T47D (cell line): ENCODE measurements at places on chromosomes 12 and 14.

DNA sequence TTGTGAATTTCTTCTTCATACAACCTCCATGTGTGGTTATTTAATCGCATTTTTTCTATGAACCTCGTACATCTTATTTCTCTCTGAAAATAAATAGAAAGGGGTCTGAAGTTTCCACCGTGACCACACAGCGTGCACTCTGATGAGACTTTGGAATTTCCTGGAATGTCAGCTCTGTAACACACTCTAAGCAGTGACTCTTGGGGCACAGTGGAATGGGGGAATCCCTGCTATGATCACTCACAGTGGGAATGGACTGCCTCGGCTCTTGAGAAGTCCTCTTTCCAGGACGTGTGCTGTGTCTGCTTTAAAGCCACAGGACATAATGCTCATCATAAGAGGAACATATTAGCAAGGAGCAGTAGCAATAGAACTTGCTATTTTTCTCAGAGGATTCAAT is 416.2 kb downstream of the EGLN3 start:
- no peak for DNase-seq

- no peak for DNase-seq
Measured at GRCh38 chr14:21680072-21680471, 6.5 kb upstream of the OR4E1 start.

DNA sequence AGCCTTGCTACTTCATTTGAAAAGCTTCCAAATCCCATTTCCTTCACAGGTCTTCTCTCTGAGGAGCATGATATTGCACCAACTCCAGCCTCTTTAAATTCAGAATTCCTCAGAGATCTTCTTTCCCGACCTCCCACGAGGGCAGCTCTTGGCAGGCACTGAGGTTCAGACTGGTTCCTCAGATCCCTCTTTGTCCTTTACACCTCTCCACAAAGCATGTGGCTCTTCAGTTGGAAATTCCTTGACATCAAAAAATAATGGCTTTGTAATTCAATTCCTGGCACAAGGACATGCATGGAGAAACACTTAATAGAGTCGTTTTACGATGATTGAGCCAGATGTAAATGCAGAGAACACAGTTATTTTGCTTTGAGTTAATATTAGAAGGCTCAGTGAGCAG is 63.2 kb upstream of the TMX1 start:
- DNase-seq, result no peak

GRCh38 chr12:50442178-50442908 is 41.7 kb downstream of the LARP4 start:
- no peak for DNase-seq

DNA sequence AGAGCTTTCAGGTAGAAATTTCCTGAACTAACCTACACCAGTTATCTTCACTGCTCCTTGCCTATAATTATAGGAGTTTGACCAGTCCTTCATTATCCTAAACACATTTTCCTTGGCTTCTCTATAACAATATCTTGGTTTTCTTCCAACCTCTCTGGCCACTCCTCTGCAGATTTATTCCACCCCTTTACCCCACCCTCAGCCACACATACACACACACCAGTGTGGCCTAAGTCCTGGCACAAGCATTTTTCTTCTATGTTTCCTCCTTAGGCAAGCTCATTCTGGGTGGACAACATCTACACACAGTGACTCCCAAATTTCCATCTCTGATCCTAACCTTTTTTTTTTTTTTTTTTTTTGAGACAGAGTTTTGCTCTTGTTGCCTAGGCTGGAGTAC is 25.1 kb downstream of the CDK17 start:
- no peak for DNase-seq

DNA sequence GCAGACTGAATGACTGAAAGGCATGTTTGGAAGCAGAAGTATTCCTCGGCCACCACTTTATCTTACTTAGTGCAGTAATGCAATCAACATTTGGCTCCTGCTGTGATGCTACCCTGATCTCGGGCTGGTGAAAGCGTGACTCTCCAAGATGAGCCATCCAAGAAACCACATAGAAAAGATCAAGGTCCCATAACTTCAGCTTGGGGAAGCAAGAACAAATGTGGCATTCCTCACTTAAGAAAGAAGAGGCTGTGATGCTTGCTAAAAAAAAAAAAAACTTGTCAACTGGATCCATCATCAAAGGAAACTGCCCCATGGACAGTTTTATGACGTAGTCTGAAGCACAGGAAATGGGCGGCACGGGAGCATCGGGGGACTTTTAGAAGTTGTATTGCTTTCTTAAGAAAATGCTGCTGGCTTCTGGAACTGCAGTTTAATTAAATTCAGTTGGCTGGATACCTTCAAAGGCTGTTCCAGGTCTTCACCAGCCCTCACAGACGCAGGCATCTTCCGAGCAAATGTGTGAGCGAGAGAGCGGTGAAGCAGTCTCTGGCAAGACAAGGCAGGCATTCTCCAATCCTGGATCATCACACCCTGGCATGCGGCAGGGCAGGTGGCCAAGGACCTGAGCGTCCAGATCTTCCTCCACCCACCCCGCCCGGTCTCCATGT is 38.2 kb upstream of the MAP1LC3B2 start:
- DNase-seq, result no peak

DNA sequence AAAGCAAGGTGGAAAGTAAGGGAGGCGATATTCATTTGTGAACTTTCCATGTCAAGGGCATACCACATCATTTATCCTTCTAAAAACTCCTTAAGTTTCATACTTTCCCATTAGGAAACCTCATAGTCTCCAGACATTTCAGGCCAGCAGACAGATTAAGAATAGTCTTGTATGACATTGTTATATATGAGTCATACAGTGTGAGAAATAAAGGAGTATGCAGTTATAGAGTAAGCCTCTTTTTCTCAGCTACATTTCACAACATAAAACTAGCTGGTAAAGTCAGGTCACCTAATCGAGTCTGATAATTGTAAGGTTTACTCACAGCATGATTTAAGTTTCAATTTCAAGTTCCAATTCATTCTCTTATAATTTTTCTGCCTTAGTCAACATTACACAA is 164.3 kb downstream of the GRIP1 start:
- DNase-seq, result no peak

DNA sequence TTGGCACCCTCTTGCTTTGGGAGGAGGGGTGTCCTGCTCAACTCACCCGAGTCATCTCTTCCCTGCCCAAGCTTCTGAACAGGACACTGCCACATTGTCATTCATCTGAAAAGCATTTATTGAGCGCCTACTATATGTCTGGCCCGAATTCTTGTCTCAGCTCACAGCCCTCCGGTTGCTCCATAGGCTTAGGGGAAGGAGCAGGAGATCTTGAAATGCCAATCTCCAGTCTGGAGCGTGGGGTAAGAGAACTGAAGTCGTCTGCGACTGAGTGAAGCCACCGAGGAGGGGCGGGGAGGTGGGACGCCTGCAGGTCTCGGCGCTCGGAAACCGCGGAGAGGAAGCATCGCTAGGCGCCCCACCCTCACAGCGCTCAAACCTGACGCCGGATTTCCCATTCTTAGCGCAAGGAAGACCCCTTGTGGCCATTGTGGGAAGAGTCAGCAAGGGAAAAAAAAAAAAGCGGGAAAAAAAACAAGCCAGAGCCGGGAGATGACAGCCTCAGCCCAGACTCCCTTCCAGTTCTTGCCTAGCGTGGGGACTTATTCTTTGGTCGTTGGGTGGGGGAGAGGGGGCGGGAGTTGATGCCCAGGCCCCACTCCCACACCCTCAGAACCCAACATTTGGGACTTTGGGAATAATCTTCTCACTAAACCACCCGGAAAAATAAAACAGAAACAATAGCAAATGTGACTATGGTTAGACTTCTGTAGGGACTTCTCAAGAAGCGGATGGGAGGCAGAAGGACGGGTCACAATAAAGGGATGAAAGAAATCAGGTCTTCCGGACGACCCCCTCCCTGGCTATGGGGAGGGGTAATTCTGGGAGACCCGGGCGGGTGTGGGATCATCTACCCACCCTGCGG is 28.2 kb upstream of the SMUG1 start:
- peak; percentile 69 for DNase-seq

DNA sequence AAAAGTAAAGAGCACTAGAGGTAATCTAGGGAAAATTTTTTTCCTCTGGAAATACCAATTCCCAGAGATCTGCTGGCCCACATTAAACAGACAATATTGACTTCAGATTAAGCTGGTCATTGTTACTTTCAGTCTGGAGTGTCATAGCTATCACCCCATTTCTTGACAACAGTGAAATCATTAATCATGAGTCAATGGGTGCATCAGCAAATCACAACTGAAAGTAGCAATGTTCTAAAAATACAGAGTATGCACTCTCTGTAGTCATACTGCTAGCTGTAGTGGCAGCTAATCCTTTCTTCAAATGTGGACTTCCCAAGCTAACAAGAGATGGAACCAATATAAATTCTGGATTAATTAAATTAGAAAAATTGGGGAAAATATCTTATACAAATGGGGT is 129.9 kb downstream of the CPNE8 start:
- no peak for DNase-seq

GRCh38 chr12:122995503-122996187 is 15.2 kb downstream of the ARL6IP4 start:
- no peak for DNase-seq

- DNase-seq, result no peak
Measured at GRCh38 chr14:31465111-31465510, 7.8 kb upstream of the DTD2 start.

- peak; percentile 19 for DNase-seq
Measured at GRCh38 chr12:74538491-74539258, 1.0 kb downstream of the ATXN7L3B start.

DNA sequence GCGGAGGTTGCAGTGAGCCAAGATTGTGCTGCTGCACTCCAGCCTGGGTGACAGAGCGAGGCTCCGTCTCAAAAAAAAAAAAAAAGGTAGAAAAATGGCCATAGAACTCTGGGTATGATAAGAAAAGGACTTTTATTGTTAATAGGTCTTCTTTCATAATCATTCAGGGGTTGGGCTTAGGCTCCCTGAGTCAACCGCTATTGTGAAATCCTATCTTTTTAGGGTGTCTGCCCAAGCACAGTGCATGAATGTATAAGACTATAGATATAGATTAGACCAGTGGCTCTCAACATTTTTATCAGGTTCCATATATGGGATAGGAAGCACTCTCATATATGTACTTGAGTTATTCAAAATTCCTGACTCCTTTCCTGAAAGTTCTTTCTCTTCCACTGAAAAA is 48.7 kb upstream of the USP15 start:
- no peak for DNase-seq

GRCh38 chr12:32104572-32105355 is 1.9 kb upstream of the BICD1 start:
- DNase-seq, result no peak

- DNase-seq, result no peak
Measured at GRCh38 chr14:105857826-105858675, 331.7 kb downstream of the TMEM121 start.

- DNase-seq, result no peak
Measured at GRCh38 chr12:15987696-15988095, 76.6 kb downstream of the DERA start.

DNA sequence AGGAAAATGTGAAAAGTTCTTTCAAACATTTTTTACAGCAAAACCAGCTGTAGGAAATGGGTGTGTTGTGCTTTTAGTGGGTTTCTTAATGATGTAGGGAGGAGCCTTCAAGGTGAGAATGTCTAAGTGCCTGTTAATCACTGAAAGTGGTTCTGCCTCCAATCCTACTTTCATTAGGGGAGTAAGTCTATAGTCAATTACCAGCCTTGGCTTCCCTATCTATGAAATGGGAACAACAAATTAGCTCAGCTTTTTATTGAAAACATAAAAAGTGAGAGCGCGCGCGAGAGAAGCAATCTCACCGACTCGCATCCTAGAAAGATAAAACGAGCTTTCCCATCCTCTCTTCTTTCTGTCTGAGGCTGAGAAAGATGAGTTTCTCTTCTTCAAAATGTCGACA is 140.0 kb upstream of the LHX5 start:
- no peak for DNase-seq

DNA sequence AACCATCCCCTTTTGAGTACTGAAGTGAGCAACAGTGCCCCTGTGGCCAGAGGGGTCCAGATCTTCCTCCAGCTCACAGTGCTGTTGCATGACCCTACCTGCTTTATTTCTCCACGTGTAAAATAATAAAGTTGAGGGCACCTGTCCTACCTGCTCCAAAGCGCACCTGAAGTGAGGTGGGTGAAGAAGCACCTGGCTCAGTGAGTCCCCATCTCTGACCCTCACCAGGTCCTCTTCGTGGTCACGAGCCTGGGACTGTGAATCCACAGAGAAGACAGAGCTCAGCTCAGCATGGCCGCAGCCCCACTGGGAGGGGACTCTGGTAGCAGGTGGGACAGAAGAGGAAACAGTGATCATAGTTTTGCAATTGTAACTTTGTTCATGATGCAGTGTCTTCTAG is 976.7 kb upstream of the TMEM132C start:
- DNase-seq, result no peak

GRCh38 chr12:84910549-84911241 is 1.9 kb downstream of the SLC6A15 start:
- no peak for DNase-seq

DNA sequence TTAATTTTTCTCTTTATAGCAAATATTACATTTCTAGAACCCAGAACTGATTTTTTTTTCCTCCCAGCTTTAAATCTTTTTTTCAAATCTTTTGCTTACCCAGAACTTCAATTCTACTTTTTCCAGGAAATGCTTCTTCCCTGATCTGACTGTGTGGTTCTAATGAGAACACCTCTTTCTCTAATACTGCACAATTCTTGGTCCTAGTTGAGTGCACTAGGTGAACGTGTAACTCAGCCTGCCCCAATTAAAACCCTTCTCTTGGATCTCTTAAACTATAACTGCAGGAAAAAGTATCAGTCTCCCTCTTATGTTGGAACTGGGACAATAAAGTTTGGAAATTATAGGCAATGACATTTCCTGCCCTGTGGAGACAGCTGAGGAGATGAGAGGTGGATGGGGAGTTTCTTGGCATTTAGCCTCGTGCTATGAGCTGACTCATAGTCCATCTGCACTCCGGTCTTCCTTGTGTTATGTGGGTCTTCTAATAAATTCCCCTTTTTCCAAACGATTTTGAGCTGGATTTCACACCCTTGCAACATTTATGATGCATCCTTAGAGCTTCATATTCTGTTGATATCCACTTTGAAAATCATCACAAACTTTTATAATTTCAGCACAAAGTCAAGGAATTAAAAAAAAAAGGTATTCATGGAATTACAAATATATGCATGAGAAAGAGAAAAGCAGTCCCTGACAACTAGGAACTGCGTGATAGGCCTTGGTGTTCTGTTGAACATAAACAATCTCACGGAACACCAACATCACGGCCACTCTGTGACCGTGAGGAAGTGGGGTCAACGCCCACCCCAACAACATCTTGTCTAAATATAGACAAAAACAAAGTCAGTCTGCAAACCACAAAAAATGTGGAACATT is 52.4 kb downstream of the BRMS1L start:
- no peak for DNase-seq

GRCh38 chr14:45249856-45250575 is 3.0 kb downstream of the MIS18BP1 start:
- no peak for DNase-seq

- peak; percentile 95 for DNase-seq
Measured at GRCh38 chr14:90256354-90257131, at the start of gene PSMC1. Gene PSMC1, plus strand, starts transcription at chr14:90256553. Its CDS starts 45 bp downstream, at chr14:90256598.

DNA sequence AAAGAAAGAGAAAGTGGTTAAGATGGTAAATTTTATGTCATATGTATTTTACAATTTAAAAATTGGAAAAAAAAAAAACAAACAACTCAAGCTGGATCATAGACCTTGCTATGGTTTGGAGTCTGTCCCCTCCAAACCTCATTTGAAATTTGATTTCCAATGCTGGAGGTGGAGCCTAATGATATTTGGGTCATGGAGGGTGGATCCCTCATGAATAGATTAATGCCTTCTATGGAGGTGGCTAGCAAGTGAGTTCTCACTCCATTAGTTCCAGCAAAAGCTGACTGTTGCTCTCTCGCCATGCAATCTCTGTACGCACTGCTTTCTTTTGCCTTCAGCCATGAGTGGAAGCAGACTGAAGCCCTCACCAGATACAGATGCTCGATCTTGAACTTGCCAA is 22.2 kb upstream of the AP4S1 start:
- DNase-seq, result no peak

GRCh38 chr12:112842441-112842840 is 50.9 kb downstream of the RPH3A start:
- no peak for DNase-seq
